Adipocyte (in vitro differentiated cells): ENCODE measurements at places on chromosomes 5 and 9.

DNA sequence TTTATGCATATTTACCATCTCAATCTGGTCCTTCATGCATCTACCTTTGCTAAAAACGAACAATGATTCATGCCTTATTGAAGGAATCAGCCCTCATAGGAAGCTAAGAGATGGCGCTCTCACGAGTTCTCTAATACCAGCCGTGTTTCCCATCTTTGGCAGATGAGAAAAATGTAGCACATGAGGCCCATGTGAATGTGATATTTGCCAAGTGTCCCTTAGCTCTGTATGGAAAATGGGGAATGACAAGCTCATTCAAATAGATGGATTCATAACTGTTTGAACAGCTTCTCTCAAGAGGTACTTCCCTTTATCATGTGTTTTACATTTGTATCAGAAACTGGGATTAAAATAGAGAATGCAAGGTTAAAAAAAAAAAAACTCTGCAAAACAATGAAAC, 66.1 kb downstream of the TTC39B start:
- no peak for DNase-seq

GRCh38 chr9:110081395-110081794, 126.6 kb downstream of the C9orf152 start:
- peak; percentile 74 for DNase-seq

- DNase-seq, result no peak
Measured at GRCh38 chr9:129841071-129841470, 5.8 kb downstream of the USP20 start.

DNA sequence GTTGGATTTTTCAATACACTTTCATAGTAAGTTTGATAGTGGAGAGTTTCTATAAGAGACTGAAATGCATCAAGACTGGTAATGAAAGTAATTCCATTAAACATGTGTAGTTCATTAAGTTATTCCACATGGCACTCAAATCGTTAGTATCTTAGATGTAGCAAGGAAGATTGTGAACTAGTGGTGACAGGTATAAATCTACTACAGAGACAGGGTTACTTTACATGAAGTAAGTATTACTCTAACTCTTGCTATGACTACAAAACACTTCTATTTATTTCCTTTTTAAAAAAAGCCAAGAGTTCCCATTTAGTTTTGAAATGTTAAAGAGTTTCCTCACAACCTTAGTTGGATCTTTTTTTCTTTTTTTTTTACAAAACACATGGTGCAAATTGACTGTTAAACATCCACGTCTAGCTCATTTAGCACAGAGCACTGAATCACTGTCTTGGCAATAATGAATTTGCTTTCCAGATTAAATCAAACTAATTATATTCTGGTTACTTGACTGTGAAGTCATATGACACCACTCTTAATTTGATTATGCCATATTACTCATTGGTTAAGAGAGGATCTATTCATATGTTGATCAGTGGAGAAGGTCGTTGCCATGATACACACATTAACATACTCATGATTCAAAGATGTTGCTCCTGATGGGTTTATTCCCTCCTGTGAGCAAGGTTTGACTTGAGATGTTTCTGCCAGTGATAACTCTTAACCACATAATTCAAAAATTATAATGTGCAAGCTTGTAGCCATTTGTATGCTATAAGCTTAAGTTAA, 644.8 kb downstream of the EFNA5 start:
- DNase-seq, result no peak

DNA sequence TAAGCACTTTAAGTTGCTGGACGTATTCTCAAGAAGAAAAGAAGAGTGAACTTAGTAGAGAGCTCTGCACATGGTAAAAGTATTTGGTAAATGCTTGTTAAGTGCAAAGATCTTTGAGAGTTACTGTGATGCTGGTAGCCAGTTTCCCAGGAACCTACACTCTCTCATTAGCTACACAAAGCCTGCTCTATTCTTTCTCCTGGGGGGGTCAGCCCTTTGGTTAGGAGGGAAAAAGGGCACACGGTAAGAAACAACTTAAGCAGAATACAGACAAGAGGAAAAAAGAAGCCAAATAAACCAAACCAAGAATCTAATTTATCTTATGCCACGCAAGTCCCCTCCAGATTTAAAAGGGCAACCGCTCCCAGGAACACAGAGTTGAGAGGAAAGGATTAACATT, 1100.1 kb upstream of the CDH10 start:
- no peak for DNase-seq

GRCh38 chr5:15513431-15513830, 13.5 kb downstream of the FBXL7 start:
- DNase-seq, result no peak

- DNase-seq, result no peak
Measured at GRCh38 chr9:7963026-7963425, 163.4 kb upstream of the DMAC1 start.

- DNase-seq, result no peak
Measured at GRCh38 chr5:110345623-110346022, 380.8 kb downstream of the TMEM232 start.

DNA sequence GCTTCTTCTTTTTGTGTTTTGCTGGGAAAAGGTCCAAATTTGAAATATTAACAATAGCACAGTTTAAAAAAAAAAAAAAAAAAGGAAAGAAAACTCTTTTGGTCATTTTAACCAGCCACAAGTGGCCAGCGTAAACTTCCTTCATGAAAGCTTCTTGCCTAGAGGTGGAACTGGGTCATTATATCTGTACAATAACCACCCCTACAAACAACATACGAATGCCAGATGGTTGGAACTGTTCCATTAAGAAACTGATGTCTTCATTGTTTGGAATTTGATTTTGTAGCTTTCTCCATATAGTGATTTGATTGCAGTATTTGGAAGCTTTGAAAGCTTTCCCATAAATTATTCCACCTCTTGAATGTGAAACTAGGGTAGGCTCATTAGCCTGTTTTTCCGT, 18.3 kb upstream of the LPAR1 start:
- peak; percentile 74 for DNase-seq

DNA sequence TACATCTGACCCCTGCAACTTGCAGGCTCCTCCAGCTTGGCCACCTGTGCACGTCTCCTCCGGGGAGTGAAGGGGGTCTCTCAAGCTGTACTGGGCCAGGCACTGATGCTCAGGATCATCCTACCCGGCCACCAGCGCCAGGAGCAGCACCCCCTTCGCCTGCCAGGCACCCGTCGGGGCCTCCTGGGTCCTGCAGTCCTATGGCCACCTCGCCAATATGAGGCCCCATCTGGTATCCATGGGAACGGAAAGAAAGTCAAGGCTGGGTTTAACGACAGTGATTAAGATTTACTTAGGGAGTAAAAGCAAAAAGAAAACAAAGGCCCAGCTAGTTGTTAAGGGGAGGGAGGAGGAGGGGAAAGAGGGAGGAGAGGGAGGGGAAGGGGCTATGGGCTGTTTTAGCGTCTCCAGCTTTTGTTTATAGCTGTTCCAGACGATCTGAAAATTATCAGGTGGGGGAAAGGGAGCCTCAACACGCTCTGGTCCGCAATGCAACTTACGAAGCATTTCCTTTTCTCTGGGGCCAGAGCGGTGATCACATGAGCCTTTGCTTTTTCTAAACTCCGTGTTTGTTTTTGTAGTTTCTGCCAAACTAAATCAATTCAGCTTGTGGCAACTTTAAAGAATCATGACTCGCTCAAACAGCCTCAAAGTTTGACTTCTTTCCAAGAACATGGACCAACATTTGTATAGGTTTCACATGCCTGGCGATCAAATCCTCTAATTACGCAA, 132.4 kb downstream of the ROR2 start:
- peak; percentile 93 for DNase-seq

GRCh38 chr9:133877327-133877726, 114.8 kb downstream of the VAV2 start:
- no peak for DNase-seq

- DNase-seq, result no peak
Measured at GRCh38 chr9:137492464-137493363, 33.6 kb upstream of the NSMF start.

- peak; percentile 49 for DNase-seq
Measured at GRCh38 chr5:65163698-65164097, 318.0 kb downstream of the ADAMTS6 start.

DNA sequence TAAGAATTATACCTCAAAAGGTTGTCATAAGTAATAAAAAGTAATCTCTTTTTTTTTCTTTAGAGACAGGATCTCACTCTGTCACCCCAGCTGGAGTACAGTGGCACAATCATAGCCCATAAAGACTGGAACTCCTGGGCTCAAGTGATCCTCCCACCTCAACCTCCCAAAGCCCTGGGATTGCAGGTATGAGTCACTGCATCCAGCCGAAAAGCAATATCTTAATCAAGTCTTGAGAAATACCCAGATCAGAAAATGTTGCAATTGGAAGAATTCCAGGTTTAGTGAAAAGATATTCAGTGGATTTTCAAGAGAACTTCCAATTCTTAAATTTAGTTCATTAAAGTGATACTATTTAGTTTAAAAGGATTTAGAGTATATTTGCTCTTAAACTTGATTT, 40.9 kb upstream of the IDNK start:
- peak; percentile 73 for DNase-seq

- no peak for DNase-seq
Measured at GRCh38 chr5:69138766-69139165, 28.2 kb upstream of the CCNB1 start.

GRCh38 chr5:136586196-136586595, 220.9 kb upstream of the TRPC7 start:
- DNase-seq, result no peak

GRCh38 chr5:72151646-72152045, 44.4 kb downstream of the MAP1B start:
- DNase-seq, result no peak

DNA sequence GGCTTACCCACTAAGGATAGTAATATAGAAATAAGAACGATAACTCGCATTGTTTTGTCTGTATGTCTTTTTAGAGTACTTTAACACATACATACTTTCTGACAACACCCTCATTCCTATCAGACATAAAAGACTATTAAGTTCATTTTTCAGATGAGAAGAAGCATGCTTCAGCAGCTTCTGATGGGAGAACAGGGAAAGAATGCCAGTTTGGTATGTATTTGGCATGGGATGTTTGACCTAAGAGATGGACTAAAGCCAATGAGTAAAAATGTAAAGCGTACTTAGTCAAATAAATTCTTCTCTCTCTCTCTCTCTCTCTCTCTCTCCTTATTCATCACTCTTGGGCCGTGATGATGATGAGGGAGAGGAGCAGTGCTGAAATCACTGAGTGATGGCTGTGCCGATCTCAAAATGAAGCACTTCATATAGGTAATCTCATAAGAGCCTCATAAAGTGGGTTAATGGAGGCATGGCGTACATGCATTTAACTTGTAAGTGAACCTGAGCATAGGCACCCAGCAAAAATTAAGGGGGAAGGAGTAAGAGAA, 71.5 kb downstream of the SLIT3 start:
- peak; percentile 38 for DNase-seq

GRCh38 chr9:117377046-117377445, 37.8 kb downstream of the ASTN2 start:
- DNase-seq, result no peak

DNA sequence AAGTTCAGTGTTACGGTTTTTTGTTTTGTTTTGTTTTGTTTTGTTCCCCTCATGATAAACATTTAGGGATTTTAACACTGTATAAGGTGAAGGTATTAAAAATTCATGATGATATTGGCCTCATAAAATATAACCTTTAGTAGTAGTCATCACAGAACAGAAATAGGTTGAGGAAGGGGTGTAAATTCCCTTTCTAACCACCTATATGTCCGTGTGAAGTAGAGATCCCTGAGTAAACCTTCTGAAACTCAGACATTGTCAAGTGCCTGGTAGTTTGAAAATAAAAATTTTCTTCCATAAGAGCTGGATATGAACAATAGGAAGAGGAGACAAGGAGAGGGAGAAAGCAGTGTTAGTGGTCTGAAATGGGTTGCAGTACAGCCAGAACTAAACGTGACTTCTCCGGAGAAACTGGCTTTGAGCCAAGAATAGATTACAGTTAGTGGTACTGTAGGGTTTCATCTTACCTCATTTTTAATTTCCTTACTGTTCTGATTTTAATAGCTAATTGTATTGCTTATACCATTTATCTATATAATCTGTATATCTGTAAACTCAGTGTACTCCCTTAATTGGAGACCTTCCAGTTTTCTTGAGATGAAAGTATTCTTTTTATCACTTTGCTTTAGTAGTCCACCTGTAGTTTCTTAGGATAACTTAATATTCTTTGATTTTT, 18.3 kb downstream of the UGCG start:
- DNase-seq, result peak; percentile 62

DNA sequence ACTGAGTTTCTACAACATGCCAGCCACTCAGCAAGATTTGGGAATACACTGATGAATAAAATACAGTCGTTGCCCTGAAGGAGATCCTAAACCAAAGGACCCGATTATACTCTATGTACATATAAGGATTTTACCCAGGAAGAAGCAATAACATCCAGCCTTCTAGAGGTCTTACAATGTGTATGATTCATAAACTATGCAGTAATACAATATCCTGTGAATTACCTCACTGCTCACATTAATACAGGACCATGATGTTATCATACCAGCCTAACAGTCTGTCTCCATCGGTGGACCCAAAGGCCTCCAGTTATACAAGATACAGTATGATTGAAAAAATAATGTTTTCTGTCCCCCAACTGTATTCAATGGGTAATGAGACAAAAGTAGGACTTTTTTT, 310.5 kb upstream of the TRPM3 start:
- peak; percentile 2 for DNase-seq

DNA sequence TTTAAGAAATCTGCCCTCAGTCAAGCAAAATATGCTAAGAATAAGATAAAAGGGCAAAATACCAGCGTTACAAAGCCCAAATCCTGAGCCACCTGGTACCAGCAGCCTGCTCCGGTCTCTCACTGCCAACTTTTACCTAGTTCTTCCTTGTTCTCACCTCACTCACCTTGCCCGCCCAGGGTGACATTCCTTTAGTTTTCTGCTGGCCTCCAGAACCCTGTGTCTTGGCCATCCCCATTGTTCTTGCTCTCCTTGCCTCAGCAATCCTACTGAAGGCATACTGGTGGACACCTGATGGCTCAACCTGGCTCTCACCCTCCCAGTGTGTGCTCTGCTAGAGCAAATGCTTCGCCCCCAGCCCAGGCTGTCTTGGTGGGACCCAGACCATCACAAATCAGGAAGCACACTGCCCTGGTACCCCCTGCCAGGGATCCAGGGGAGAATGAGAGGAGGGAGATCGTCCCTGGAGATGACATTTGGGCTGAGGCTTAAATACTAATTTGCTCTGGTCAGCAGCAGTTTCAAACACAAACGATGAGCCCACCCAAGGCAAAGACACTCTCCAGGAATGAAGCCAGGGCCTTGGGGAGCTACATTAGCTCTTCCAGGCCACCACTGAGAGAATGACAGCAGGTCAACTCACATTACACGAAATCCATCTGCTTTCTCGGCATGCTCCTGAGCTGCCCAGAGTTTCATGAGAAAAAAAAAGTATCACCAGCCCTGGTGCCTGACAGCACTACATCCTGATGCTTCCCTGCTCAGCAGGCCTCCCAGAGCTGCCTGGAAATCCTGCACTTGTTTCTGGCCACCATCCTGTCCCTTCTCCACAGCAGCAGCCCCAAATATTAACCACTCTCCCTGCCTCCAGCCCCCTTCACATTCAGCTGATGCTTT, 12.2 kb upstream of the SEPTIN8 start:
- no peak for DNase-seq

- DNase-seq, result peak; percentile 95
Measured at GRCh38 chr5:128649192-128649591, 111.1 kb upstream of the FBN2 start.
